Heart right ventricle (tissue), 16 donors: ENCODE measurements at places on chromosomes 16 and 17. TPM values are rescaled to one million over a fixed set of nuclear protein-coding genes. Genes with fewer than 3 reads are reported as not detected.

DNA sequence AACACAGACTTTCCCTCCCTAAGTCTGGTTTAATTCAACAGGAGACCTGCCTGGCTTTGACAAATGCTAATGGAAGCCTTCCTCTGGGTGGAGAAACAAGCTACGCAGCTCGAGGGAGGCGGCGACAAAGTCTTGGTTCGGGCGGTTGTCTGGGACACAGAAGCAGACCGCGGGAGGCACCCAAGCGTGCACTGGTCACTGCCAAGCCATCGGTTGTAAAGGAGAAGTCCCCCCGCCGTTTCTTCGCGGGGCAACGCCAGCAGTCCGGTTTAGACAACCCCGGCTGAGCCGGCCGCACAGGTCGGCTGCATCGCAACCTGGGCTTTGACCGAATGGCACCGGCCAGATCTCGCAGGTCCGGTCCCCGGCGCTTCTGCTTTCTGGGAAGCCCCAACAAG lies 586 bp downstream of the GLYR1 start:
- peak; percentile 63 for DNase-seq

- no peak for DNase-seq
These were observed 10.7 kb upstream of the NOS2 start for GRCh38 chr17:27810902-27811557.

GRCh38 chr17:33164169-33164881 lies 128.8 kb downstream of the ASIC2 start:
- no peak for DNase-seq

DNA sequence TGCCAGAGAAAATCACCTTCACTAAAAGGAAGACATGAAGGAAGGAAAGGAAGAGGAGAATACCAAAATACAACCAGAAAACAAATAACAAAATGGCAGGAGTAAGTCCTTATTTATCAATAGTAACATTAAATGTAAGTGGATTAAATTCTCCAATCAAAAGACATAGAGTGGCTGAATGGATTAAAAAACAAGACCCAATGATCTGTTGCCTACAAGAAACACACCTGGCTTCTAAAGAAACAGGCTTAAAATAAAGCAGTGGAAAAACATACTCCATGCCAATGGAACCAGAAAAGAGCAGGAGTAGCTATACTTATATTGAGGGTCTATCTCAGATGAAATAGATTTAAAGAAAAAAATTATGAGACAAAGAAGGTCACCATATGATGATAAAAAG lies 86.4 kb upstream of the METRNL start:
- DNase-seq = no peak

- DNase-seq = no peak
These were observed 63.9 kb upstream of the RPH3AL start for GRCh38 chr17:416293-417206.

GRCh38 chr16:79943736-79944135 lies 343.2 kb upstream of the MAF start:
- no peak for DNase-seq

DNA sequence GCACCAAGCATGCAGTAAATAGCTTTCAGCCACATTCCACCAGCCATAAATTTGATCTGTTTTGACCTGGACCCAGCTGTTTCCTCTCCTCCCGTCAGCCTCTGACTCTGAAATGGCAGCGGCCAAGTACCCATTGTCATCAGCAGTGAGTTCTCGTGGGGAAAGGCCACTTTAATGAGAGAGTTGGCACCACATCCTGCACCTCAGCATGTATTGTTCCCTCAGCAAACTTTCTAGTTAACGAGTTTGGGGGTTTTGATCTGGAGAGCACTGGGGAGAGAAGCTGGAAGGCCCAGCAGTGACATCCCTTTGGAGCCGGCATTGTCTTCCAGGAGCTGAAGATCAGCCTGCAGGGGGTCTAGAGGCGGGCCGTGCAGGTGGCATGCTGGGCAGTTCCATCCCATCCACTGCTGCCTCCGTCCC lies 84.9 kb downstream of the RPA1 start:
- DNase-seq = no peak

- peak; percentile 55 for DNase-seq
These were observed 724 bp downstream of the UBE2I start for GRCh38 chr16:1309888-1310831.

- DNase-seq = no peak
These were observed 31.0 kb downstream of the VPS53 start for GRCh38 chr17:683499-684254.

DNA sequence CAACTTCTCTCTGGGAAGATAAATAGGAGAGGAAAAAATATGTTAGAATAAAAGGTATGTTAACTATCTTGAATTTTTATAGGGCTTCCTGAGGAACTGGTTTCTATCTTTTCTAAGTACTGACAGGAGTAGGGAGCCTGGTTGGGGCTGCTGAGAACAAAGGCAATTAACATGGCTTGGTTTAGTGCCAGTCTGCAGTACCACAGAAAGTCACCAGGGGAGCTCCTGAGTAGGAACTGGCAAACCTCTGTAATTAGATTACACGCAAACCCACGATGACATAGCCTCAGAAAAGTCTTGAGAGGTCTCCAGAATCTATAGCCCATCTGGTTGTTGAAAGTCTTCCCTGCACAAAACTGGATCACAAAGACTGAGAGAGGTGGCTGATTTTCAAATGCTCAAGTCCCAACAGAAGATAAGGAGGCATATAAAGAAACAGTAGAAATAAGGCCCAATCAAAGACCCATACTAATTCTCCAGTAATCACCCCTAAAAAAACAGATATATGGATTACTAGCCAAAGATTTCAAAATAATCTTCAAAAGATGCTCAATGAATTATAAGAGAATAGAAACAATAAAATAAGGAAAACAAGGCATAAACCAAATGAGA lies 11.7 kb upstream of the CNTNAP4 start:
- no peak for DNase-seq

- peak; percentile 58 for DNase-seq
These were observed 3.3 kb downstream of the COL1A1 start for GRCh38 chr17:50198026-50198669.

- DNase-seq = no peak
These were observed 25.5 kb upstream of the BCO1 start for GRCh38 chr16:81212830-81213465.

DNA sequence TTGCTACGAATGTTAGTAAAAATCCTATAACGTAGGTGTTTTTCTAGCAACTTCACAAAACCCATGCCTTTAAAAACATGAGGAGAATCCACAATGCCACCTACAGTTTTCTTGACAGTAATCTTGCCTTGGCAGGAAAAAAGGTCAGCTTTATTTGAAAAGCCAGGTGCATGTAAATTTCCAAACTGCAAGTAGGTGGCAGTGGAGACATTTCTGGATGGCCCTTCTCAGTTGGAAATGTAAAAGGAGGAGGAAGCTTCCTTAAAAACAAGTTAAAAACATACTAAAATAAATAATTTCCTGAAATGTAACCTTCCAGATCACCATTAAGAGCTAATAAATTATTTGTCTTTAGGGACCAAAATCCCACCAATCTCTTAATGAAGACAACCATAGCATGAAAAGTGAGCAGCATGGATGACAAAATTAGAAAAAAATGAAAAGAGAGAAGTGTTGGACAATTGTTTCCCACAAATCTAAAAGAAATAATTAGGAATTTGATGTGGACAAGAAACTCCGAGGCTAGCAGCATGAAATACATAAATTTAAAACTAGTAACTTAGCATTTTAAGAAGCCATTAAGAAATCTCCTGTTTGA lies 152.2 kb downstream of the SNX11 start:
- no peak for DNase-seq

DNA sequence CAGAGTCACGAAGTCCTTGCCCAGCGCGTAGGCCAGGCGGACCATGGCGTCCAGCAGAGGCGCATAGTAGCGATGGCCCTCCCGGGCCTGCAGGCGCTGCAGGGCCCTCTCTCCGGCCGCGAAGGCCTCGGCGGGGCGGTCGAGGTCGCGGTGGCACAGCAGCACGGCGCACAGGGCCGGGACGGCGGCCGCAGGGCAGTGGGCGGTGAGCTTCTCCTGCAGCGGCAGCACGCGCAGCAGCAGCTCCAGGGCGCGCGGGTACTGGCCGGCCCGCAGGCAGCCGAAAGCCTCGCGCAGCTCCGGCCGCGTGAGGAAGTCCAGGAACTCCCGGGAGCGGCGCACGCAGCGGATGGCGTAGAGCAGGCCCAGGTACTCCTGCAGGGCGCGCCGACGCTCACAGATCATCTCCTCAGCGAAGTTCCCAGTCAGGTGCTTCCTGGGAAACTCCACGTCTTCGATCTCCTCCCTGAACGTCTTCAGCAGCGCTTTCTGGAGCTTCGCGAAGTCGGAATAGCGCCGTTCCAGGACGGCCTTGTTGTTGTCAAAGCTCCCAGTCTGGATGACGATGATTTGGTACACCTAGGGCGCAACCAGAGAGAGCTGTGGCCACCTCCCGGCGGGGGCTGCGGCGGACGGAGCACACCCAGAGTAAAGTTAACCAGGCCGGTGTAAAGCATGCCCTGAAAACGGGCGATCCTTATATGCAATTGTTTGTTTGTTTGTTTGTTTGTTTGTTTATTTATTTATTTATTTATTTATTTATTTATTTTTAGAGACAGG lies 7.4 kb downstream of the SNX20 start:
- DNase-seq = no peak

- DNase-seq = no peak
These were observed 175.6 kb downstream of the SOX9 start for GRCh38 chr17:72296456-72296855.

GRCh38 chr17:45103269-45103795 lies 29.0 kb downstream of the PLCD3 start:
- DNase-seq = peak; percentile 41

- DNase-seq = no peak
These were observed 1.5 kb upstream of the MAPK7 start for GRCh38 chr17:19376811-19377210.

DNA sequence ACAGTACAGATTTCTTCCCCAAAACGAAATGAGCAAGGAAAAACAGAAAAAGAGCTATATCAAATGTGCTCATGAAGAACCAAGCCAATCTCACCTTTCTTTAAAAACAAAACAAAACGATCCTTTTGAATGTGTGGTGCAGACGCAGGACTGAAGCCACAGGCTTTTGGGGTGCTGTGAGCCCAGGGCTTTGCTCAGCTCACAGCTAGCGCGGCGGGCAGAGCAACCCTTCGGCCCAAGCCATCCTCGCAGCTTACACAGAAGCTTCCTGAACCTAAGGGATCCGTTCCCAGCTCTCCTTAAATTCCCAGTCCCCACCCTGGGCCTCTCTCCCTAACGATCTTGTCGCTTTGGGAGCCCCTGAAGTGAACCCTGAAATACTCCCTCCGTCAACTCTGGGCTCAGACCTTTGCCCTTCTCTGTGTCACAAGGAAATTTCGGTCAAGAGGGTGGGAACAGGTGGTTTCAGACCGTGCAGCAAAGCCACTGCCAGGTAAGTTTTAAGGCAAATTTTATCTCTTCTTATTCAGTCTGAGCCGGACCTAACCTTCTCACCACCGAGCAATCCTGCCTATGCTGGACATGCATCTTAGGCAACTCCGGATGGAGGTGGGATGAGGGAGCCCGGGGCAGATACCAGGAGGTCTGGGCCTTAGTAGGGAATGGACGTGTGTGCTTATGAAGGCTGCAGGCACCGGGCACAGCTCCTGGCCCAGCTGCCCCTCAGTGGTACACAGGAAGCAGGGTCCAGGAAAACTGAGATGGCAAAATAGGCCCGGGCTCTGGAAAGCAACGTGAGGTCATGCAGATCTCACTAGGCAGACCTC lies 52.0 kb downstream of the COTL1 start:
- no peak for DNase-seq

DNA sequence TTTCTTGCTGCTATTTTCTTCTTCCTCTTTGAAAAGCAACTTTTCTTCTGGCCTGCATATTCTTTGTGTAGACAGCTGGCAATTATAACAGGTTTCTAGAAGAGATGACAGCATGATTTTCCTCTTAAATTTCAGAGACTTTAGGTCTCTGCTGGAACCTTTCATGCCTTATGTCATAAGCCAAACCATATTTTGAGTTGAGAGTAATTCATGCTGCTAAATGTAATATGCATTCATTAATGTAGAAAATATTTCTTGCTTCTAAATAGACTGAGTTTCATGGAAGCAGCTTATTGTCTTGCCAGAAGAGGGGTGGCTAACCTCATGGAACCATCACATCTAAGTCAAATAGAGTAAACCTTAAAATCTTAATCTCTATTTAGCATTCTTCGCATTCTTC lies 25.9 kb upstream of the ABCA9 start:
- DNase-seq = no peak

GRCh38 chr17:82297280-82297713 lies 20.1 kb downstream of the CD7 start:
- peak; percentile 67 for DNase-seq

DNA sequence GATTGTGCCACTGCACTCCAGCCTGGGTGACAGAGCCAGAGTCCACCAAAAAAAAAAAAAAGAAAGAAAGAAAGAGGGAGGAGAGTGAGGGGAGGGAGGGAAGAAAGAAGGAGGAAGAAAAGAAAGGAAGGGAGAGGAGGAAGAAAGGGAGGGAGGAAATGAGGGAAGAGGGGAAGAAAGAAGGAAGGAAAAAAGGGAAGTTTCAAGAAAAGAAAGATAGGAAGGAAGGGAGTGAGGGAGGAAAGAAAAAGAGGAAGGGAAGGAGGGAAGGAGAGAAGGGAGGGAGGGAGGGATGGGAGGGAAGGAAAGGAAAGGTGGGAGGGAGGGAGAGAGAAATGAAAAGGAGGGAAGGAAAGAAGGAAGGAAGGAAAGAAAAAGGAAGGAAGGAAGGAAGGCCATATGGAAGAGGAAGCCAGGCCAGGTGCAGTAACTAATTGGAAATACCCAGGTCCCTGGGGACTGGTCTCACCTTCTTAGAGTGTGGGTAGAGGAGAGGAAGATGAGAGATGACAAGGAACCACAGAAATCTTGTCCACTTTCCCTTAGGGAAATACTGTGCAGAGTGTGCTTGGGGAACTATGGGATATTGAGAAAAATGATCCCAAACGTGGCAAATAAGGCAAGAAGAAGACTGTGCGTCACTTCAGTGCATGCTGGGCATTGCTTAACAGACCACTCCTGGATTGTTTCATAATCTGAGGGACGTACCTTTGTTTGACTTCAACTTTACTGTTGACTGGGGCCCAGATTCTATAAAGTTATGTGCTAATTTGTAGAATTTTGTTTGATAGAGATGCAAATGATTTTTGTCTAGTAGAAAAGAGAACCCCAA lies 15.1 kb upstream of the CSNK2A2 start:
- no peak for DNase-seq

- DNase-seq = no peak
These were observed 9.0 kb downstream of the RHBDF1 start for GRCh38 chr16:63466-63865.

DNA sequence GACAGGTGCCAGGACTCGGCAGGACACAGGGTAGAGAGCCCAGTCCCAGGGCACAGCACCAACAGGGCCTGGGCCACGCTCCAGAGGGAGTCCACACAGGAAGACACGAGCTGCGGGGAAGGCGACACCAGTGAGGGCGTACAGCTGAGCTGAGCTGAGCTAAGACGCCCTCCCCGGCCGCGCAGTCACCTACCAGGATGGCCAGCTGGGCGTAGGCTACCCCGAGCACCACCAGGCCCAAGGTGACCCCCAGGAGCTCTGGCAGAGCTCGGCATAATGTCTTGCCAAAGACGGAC lies 42.6 kb downstream of the TSC2 start:
- DNase-seq = peak; percentile 58

The RNF40 gene
- total RNA-seq = 69.9 TPM

The TPPP3 gene
- 6.7 TPM for total RNA-seq

The FAM83G gene
- 1.4 TPM for total RNA-seq

The ABCC12 gene
- not detected for total RNA-seq

The MYH2 gene
- not detected for total RNA-seq
